ENCODE measurements at places on chromosomes 2 and 18. TPM values are rescaled to one million over a fixed set of nuclear protein-coding genes. Genes with fewer than 3 reads are reported as not detected.

The IL1F10 gene
- total RNA-seq, result not detected

The SLC14A1 gene
- total RNA-seq, result 0.17 TPM

The POMC gene
- 5.2 TPM for total RNA-seq

The ARHGAP28 gene
- total RNA-seq, result not detected

The AMER3 gene
- not detected for total RNA-seq

The TCF7L1 gene
- total RNA-seq, result not detected

The ADD2 gene
- 7.4 TPM for total RNA-seq

The RAD51AP2 gene
- not detected for total RNA-seq

The SERPINB4 gene
- not detected for total RNA-seq

The MDH1B gene
- total RNA-seq, result 0.56 TPM

The SETBP1 gene
- total RNA-seq, result 2.2 TPM

The SIX2 gene
- not detected for total RNA-seq

All from activated T-helper 17 cell treated with anti-CD3 and anti-CD28 coated beads, Interleukin-2, amount 50 U/mL, for 72 hours (primary cell).